ENCODE measurements at places on chromosomes 6 and 20. TPM values are rescaled to one million over a fixed set of nuclear protein-coding genes. Genes with fewer than 3 reads are reported as not detected.

Gene DDR1
- 6.3 TPM for total RNA-seq

Gene TCF21
- total RNA-seq: not detected

Gene FOXA2
- not detected for total RNA-seq

Gene WFDC12
- total RNA-seq: not detected

Gene EYS
- total RNA-seq: under 0.01 TPM

Gene SRMS
- total RNA-seq: not detected

Gene TINAG
- not detected for total RNA-seq

Gene LY86
- not detected for total RNA-seq

Gene OTOR
- total RNA-seq: not detected

Gene VNN1
- under 0.01 TPM for total RNA-seq

Gene PDE7B
- 19.4 TPM for total RNA-seq

Gene BNIP5
- total RNA-seq: not detected

Gene TP53RK
- total RNA-seq: 8.7 TPM

Measured in lung microvascular endothelial cell (primary cell).